Tibial artery (tissue), 4 donors: ENCODE measurements at places on chromosomes 7 and 10.
A peak's percentile ranks its signal among the peaks of the same experiment; 100 is the strongest.

GRCh38 chr7:99460651-99461050 is 5.3 kb downstream of the ATP5MF start:
- DNase-seq = no peak

DNA sequence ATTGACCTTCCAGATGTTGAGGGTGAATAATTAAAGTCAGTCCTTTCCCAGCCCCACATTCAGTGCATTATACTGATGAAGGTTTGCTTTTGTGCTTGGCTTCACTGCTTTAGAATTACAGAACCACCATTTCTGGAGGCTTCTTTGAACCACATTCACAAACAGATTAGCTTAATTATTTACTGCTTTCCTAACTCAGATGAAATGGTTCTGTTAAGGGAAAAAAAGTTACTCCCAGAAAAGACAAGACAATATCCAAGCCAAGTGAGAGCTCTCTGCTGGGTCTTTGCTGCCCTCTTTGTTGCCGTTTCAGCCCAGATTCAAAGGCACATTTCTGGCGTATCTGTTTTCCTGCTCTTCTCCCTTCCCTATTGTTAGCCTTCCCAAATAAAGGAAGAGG is 188.9 kb downstream of the AHR start:
- no peak for DNase-seq

DNA sequence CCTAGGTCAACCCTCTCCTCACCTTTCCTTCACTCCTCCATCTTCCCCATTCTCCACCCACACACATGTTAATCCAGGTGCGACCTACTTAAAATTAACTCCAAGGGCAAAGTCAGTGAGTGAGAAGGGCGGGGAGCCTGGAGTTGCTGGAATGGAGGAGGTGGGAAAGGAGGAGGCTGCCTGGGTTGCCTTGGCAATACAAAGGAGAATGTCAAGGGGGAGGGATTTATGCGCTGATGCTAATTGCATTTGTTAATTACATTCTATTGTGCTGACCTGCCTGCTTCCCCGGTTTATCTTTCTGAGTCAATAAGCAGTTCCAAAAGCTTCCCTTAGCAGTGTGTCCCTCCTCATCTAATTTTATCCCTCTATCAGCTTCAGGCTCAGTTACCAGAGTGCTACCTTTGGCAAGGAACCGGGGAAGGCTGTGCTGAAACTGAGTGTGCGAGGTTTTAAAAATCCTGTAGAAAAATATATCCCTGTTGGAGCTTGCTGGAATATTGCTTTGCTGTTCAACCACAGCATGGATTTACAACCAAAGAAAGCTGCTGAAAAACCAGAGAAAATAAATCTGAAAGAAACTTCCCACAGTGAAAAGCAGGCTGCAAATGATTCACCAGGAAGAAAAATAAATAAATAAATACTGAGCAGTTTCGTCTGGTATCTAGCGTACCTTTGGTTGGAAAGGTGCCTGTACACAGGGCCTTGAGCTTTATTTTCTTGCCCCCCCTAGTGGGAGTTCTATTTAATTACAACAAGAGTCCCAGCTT is 113.2 kb upstream of the DGKB start:
- no peak for DNase-seq

DNA sequence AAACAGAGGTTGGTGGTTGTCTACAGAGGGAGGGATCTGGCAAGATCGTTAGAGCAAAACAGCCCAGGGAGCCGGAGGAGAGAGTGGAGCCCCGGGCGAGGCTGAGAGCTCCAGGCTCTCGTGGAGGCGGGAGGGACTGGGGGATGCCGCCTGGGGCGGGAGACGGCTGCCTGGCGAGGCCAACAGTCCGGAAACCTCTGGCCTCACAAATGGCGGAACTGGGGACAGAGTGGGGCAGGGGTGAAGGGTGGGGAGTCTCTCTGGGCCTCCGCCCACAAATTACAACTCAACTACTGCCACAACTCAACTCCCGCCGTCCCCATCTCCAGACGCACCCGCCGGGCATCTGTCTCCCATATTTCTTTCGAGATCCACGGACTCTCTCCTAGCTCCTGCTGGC is 47.7 kb downstream of the CLEC2L start:
- no peak for DNase-seq

GRCh38 chr10:3588816-3589215 is 196.2 kb downstream of the KLF6 start:
- DNase-seq = no peak

DNA sequence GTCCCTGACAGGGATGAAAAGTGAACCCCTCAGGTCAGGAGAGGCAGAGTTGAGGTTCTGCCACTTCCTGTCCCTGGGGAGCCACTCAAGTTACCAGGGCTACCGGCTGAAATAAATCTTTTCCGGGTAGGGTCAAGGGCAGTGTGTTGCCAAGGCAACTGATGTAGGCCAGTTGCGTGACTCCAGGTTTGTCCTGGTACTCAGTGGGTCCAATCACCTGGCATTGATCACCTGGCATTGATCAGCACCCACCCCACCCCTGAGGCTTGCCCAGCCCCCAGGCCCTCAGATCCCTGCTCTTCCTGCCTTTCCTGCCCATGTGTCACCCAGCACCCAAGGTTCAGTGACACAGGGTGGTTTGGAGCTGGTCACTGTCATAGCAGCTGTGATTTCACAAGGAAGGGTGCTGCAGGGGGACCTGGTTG is 5.9 kb downstream of the SAP25 start:
- DNase-seq = no peak

DNA sequence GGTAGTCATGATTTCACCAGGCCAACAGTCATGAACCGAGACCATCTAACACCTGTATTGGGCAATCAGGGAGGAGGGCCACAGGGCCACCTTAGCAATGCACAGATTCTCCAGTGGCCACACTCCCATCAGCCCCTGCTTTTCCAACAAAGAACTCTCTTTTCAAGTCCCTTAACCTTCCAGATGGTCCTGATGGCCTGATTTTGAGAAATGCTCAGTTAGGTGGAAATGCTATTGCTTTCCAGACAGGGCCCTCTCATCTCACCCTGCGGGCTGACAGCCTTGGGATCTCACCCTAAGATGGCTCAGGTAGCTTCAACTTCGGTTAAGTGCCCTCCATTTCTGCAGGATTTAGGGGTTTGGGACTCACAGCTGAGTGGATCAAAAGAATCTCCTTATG is 131.9 kb upstream of the PRR15 start:
- DNase-seq = no peak

DNA sequence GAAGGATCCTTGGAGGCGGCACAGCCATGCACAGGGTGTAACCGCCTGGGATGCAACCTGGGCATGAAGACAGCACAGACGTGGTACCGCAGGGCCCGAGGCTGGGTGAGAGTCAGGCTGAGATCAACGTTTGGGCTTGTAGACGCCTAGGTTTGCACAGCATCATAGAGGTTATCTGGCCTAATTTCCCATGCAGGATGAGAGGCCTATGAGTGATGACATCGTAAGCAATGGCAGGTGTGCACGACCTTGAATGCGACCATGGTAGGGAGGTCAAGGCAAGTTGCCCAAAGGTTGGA is 7.5 kb downstream of the CALML3 start:
- DNase-seq = peak; percentile 10

DNA sequence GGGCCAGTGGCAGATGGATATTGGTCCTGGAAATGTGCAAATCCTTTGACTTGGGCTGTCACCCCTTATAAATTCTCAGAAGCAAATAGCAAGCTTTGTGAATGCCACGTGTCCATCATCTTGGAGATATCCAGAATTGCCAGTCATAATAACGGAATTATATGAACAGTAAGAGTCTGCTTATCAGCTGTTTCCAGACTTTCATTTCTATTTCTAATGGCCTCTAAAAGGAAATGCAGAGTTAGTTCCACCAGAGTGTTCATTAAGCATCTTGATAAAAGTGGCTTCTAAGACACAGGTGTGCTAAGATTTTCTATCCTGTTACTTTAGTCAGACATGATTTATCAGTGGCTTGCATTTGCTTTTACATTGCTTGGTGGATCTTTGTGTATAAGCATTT is 87.4 kb downstream of the RAMP3 start:
- no peak for DNase-seq

DNA sequence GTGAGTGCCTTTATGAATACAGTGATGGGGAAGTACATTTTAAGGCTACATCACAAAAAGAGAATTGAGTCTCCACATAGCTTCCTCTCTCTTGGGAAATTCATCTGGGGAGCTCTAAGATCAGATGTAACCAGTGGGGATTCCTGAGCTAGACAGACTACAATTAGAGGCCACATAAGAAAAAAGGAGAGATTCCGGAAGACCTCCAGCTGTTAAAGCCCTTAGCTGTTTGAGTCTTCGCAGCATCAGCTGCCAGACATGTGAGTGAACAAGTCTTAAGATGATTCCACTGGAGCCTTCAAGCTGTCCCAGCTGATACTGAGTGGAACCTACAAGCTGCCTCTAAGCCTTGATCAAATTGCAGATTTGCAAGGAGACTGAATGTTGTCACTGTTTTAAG is 448.5 kb downstream of the NXPH1 start:
- DNase-seq = no peak

DNA sequence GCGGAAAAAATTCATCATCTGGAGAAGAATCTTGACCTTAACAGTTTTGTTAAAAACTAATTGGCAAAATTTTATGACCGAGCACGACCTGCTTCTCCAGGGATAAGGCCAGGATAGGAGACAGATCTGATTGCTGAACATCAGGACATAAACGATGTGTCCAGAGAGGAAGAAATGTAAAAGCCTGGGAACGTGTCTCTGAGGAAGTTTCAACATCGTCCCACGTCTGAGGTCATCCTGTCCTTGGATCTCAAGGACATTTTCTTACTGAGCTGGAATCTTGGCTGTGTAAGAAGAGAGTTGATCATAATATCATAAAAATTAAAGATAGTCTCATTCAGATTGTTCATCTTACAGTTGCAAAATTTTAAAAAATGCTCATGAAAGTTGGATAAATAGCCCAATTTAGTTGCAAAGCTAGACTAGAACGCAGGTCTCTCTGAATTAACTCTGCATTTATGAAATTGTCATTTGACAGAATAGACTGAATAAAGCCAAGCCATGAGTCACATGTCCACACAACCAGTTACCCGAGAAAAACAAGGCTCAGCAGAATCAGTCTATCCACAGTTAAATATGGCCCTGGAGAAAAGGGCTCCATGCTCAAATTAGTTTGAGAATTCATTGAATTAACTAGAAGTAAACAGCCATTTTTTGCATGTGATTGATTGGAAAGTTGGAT is 120.0 kb upstream of the EGFR start:
- peak; percentile 57 for DNase-seq

GRCh38 chr10:84214612-84215235 is 10.6 kb downstream of the LRIT2 start:
- DNase-seq = peak; percentile 15

DNA sequence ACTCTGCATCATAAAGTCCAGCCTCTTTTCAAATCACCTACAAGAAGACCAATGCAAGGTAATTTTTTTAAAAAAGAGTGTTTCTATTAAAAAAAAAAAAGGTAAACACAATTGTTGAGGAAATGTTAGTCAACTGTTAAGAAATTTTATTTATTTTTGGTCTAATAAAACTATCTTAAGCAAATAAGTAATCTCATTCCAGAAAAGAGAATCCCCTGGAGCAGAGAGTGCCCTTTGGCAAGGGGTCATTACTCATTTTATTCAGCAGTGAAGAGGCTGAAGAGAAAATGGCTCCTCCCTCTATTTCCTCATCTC is 63.4 kb upstream of the GSDME start:
- no peak for DNase-seq

DNA sequence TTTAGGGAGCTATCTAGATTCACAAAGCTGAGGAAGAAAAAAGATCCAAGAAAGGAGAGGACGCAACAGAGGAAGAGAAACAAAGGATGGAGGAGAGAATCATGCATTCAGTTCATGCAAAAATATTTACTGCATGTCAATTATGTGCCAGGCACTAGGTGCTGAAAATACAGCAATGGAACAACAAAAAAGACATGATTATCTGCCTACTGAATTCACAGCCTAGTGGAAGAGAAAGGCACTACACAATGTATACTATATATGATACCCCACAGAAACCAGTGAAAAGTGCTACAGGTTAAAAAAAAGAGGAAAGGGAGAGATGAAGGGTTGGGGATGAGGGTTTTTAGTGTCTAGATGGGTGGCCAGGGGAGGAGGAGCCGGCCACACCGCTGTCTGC is 520.4 kb upstream of the CELF2 start:
- no peak for DNase-seq

DNA sequence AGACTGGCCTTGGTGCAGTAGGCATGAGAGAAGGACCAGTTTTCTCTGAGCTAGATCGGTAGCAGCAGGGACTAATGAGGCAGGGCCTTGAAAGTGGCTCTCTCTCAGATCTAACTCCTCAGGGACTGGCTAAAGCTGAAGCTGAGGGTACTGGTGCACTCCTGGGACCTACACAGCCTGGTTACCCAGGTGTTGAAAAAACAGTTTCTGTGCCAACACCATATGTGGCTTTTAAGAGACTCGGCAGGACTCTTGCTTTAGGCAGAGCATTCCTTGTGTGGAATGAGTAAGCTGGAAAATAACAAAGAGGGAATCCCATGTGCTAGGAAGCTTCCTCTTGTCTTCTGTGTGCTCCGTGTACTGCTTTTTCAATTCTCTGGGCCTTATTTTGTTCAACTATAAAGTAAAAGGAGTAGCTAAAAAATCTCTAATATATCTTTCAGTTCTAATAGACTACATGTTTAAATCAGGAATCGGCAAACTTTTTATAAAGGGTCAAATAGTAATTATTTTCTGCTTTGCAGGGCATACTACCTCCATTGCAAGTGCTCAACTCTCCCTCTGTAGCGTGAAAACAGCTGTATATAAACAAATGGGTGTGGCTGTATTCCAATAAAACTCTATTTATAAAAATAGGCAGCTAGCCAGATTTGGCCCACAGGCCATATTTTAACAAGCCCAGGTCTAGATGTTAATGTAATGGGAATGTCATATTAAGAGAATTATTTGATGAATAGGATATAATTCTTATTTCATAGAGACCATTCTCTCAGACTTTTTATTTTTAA is 186.1 kb upstream of the KAT6B start:
- DNase-seq = no peak

GRCh38 chr10:111972109-111972508 is 211.5 kb downstream of the GPAM start:
- DNase-seq = no peak

GRCh38 chr7:5627745-5628547 is 153.5 kb downstream of the RNF216 start:
- DNase-seq = no peak

DNA sequence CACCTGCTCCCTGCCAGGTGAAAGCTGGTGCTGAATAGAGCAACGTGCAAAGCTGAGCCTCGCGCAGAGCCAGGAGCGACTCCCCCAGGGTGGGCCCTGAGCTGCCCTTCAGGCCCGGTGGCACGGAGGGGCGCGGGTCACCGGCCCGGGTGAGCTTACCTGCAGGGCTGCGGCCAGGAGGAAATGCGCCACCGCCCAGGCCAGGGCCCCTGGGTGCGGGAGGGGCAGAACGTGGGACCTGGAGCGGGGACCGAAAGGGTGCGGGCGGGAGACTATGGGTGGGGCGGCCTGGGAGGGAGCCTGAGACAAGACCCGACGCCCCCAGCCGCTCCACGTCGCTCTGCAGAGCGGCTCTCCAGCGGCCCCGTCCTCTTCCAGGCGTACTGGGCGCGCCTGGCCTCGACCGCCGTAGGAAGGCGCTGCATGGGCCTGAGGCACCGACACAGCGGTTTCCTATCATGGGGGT is 122.1 kb downstream of the BTAF1 start:
- DNase-seq = no peak

GRCh38 chr10:29921071-29921446 is 138.3 kb downstream of the JCAD start:
- DNase-seq = peak; percentile 73
